ENCODE measurements at places on chromosomes 7 and 10.

- DNase-seq: no peak
These were observed 193.6 kb upstream of the KLF14 start for GRCh38 chr7:130927564-130927963.

- DNase-seq: no peak
These were observed 20.8 kb upstream of the ALOX5 start for GRCh38 chr10:45353186-45353585.

DNA sequence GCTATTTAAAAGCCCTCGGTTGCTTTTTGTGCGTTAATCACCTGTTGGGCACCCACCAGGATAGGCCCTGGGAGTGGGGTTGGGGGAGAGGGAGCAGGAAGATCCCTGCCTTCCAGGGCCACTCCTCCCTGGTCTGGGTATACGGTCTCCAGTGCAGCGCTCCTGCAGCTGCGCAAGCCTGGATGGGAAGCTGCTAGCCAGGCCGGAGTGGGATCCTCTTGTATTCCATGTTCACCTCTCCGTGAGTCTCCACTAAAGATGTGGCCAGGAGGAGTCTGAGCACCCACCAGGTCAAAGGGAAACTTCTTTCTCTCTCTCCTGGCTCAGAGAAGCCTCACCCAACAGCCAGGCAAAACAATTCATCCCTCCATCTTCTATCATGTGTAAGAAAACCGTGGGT is 78.8 kb upstream of the ANLN start:
- no peak for DNase-seq

DNA sequence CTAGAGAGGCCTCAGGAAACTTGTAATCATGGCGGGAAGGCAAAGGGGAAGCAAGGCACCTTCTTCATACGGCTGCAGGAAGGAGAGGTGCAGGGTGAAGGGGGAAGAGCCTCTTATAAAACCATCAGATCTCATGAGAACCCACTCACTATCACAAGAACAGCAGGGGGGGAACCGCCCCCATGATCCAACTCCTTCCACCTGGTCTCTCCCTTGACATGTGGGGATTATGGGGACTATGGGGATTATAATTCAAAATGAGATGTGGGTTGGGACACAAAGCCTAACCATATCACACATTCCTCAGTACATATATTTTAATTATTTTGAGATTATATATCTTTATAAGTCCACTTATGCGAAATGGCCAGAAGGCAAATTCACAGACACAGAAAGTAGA is 8.9 kb downstream of the HK1 start:
- no peak for DNase-seq

GRCh38 chr10:132836832-132837540 is 51.0 kb upstream of the NKX6-2 start:
- DNase-seq: peak; percentile 41

DNA sequence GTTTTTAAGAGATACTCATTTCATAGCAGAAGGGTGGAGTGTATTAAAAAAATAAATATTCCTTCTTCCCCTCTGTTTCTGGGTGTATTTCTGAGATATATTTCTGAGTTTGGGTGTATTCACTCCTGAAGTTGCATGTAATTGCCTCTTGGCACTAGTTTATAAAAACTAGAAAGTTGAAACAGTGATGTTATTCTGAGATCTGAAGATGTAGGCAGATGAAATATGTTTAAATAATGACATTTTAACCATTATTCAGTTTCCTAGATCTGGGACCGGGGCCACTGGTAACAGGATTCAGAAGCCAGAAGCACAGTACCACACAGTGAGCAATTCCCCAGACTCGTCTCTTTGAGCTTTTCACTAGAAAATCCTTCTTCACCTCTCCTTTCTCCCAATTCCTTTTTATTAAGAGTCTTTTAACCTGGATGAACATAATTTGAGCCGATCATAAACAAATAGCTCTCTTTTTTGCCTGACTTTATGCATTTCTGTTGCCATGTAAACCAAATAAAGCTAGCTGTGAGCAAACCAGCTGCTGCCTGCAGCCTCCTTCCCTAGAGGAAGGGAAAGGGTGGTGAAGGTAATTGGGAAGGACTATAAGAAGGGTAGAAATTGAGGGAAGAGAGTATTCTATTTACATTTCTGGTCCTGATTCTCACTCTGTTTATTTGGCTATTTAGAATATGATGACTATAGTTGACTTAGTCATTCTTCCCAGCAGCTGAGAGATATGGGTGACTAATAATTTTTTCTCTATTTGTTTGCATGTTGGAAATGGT is 101.8 kb upstream of the STRIP2 start:
- no peak for DNase-seq
